Articular chondrocyte of knee joint (primary cell): ENCODE measurements at places on chromosomes 1 and 21. TPM values are rescaled to one million over a fixed set of nuclear protein-coding genes. Genes with fewer than 3 reads are reported as not detected.

IQGAP3 gene
- 17.2 and 19.9 TPM in 2 replicates for total RNA-seq

NEGR1 gene
- 83.2 and 84.0 TPM in 2 replicates for total RNA-seq

ETV3L gene
- not detected in 2 replicates for total RNA-seq

SLC16A1 gene
- 103 and 132 TPM in 2 replicates for total RNA-seq

NHLH1 gene
- total RNA-seq, result under 0.01 TPM in 2 replicates

HOOK1 gene
- under 0.01 TPM in 2 replicates for total RNA-seq

RCC2 gene
- total RNA-seq, result 28.7 and 37.4 TPM in 2 replicates

TRAPPC3 gene
- total RNA-seq, result 90.0 and 97.1 TPM in 2 replicates

LCA5L gene
- total RNA-seq, result 3.6 and 5.6 TPM in 2 replicates

CD1B gene
- not detected in 2 replicates for total RNA-seq
